ENCODE measurements at places on chromosomes 16 and 17.

DNA sequence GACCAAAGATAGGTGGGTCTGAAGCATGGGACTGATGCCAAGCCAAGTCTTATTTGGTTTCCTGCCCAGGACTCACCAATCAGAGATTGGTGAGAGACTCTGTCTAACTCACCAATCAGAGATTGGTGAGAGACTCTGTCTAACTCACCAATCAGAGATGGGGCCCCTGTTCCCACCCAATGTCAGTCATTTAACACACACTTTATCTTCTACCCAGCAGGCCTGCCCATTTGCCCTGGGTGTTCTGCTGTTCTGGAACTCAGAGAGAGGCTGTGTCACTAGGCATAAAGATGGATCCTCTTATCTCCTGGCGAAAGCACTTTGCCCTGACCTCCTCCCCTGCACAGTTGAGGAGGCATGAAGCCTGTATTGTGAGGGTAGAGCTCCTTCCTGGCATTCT is 5.4 kb upstream of the RHOT1 start:
- DNase-seq = no peak

DNA sequence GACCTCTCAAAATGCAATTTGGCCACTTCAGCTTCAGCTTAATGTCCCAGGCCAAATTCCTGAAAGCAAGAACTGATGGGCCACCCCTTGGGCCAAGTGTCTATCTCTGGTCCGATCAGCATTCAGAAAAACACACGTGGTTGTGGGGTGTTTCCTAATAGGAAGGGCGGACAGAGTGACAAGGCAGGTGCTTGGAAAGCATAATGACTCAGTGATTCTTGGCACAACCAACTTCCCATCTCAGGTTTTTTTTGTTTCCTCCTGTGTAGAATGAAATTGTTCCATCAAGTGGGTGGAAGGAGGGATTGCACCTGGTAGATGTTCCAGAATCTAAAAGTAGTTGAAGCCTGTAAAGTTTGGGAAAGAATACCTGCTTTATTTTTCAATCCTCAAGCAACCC is 155.6 kb downstream of the HS3ST2 start:
- DNase-seq = no peak

- no peak for DNase-seq
These were observed 23.8 kb downstream of the OGFOD1 start for GRCh38 chr16:56475201-56475600.

DNA sequence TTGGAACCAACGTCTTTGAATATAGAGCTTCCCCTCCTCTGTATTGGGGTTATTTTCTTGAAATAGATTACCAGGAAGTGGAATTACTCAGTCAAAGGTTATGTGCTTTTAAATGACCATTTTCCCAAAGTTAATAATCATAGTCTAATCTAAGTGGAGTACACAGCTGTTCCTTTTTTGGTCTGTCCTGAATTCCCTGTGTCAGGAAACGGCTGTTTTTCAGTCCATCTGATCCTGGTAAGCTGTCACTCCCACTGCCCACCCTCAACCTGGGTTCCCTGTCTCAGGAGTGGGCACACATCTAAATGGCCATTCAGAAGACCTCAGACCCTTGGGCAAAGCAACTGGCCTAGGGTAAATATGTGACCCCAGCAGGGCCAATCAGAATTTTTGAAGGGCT is 57.6 kb upstream of the KSR1 start:
- DNase-seq = no peak
